ENCODE measurements at places on chromosomes 5 and 9.

GRCh38 chr5:71597001-71597400 is 9.9 kb downstream of the MCCC2 start:
- no peak for DNase-seq

GRCh38 chr9:131087354-131087893 is 8.9 kb upstream of the AIF1L start:
- no peak for DNase-seq

DNA sequence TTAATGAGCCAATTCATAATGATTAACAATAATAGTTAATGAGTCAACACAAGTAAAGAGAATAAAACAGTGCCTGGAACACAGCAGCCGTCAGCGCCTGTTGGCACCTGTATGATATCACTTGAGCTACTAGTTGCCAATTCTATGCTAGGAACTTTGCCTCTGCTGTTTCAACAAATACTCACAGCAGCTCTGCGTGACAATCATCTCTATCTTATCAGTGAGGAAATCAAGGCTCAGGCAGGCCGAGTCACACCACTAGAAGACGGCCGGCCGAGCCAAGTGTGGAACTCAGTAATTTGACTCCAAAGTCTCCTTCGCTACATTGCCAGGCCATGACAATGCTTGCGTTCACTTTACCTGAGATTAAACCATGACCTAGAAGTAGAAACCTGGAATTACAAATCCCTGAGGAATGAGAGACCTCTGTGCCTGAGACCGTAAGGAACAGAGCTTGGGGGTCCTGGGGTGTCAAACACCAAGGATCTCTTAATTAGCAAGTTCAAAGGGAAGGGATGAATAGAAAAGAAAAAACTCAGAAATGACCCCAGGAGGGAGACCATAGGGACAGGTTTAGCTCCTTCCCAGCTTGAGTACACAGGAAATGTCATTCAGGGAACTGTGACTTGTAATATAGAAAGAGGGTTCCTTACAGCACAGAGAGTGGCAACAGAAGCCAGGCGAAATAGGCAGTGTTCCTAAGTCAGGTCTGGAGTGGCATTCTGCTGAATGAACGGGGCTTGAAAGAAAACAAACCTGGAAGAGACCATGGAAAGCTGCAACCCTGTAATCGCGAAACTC is 109.1 kb downstream of the SUSD1 start:
- no peak for DNase-seq

- no peak for DNase-seq
Measured at GRCh38 chr9:16744394-16744793, 126.1 kb downstream of the BNC2 start.

DNA sequence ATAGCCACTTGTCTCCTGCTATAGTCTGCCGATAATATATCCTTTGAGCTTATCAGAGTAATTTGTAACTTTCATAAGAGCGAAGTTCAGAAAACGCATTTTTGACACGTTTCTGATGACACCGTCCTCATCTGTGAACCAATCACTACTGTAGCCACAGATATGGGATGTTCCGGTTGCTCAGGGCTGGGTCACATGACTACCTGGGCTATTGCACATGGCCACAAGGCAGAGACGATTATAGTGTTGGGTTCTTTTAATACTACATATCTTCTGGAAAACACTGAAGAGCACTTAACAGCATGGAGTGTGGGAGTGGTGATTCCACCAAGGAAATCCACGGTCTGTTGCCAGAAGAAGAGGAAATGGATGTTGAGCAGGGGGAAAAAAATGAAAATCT is 115.0 kb upstream of the ADRA1B start:
- no peak for DNase-seq

DNA sequence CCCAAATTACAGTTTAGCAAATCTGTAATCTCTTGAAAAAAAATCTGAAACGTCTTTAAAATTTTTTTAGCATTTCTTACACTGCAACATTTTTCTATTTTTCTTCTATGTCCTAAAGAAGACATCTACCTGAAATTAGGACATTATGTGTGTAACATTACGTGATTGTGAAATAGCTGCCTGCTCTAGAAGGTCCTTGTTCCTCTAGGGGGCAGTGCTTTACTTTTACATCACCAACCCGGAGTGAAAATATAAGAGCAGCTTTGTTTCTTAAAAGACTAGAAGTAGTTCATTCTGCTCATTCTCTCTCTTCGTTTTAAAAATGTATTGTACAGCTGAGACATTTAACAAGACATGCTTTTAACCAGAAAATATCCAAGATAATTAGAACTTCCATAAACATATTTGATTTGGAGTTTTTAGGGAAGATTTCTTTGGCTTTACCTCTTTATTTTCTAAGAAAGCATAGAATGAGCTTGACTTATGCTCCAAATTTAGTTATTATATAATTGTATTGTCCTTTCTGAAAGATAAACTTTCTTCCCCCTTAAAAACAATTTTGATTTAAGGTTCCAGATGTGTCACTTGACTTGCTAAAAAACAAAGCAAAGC is 48.1 kb upstream of the RIOK2 start:
- DNase-seq = peak; percentile 34

GRCh38 chr5:83377131-83377865 is 94.2 kb upstream of the VCAN start:
- DNase-seq = no peak

DNA sequence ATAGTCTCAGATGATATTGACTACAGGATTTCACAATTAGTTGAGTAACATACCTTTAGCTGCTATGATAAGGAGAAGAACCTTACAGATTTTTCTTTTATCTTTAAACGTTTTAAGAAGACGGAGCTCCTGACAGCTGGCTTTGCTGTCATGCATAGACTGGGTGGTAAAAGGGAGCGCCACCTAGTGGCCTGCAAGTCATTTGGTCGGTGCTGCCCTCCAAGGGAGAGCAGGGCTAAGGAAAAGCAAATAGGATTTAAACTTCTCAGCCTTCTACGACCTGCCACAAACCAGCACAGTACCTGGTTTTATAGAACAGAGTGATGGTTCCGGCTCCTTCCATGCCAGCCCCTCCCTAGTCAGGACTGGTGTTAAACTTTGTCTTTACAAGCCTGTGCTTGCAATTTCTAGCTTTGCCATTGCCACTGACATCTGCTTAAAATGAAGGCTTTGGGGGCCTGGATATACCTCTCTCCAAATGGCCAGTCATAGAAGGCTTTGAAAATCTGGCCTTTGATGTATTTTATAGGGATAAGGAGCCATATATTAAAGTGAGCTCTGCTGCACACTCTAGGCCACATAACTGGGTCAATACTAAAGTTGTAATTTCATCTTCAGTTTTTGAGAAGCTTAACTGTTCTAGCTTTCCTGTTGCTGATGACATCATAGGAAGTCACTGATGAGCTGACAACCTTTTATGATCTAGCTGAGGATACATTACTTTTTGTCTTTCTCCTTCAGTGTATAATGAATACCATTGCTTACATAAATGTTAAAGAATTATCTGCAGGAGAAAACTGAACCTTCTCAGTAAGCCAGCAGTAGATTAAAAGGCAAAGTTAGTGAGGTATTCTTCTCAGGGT is 31.1 kb upstream of the ADAMTSL1 start:
- DNase-seq = peak; percentile 33

DNA sequence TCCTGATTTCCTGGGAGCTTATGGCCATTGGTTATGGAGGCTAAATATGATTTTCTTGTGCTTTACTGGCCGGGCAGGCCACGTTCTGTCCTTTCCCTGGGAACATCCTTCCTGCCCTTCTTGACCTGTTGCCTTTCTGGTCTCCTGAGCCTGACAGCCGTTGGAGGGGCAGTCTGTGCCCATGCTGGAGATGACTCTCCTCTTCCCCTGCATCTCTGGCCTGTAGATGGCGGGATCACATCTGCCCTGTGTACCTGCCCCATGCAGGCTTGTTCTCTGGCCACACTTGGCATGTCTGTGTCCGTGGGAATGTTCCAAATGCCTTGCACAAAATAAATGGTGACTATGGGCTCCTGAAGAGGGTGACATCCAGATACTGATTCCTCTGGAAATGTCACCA is 253.1 kb upstream of the IRX4 start:
- no peak for DNase-seq

GRCh38 chr9:135156525-135157510 is 69.3 kb downstream of the OLFM1 start:
- no peak for DNase-seq

DNA sequence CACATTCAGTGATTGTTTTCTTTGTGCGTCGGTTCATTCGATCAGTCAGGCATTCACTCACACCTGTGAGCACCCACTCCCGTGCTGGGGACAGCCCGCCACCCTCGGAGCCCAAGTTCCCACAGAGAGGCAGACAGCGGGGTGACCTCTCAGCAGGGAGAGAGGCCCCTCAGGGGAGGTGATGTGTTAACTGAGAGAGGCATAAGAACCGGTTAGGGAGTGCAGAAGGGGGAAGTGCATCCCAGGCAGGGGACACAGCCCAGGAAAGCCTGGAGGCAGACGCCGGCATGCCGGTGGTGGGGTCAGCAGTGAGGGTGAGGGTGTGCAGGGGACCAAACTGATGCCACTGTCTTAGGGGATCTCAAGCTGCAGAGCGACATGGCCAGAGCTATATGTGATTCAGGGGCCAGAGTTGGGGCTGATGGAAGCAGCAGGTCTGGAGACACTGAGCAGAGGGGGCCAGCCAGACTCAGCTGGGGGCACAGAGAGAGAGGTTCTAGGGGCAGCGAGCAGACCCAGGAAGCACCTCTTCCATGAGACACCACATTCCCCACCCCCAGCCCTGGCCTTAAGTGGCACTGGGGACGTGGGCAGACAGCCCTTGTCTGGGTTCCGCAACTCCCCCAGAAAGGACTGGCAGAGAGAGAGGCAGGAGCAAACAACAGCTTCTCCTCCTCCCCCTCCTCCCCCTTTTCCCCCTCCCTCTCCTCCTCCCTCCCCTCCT is 35.9 kb downstream of the HK3 start:
- no peak for DNase-seq

- DNase-seq = no peak
Measured at GRCh38 chr5:142547445-142548380, 138.2 kb downstream of the FGF1 start.

- DNase-seq = no peak
Measured at GRCh38 chr5:88490874-88491273, 222.2 kb upstream of the TMEM161B start.

- no peak for DNase-seq
Measured at GRCh38 chr5:172622091-172623046, 18.7 kb upstream of the NEURL1B start.

DNA sequence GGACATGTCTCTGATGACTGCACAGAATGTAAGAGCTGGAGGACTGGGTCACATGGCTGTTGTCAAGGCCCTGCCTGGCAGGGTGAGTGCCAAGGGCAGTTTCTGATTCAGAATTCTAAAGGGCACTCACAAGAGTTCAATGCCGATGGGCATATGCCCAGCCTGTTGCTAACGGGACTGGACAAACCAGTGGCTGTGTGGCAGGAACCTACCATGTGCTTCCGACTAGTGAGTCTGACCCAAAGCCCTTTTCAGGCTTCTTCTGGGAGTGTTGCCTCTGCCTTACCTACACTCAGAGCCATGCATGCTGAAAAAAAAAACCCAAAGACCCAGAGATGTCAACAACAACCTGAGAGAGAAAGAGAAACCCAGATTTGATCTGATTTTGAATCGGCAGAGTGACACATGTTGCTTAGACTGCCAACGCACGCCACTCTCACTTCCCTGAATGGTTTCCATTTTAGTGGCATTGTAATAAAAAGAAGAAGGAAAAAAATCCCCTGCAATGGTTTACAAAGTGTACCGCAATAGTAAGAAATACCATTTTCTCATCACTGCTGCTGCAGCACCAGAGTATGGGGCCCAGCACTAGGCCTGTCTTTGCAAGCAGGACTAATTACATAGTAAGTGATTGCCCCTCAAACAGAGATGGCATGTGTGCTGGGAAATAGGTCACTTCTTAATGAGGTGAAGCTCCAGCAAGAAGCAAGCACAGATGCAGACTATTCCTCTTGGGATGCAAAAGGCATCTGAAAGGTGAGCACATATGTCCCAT is 194.3 kb downstream of the PALM2AKAP2 start:
- no peak for DNase-seq

GRCh38 chr9:38073882-38074281 is 4.9 kb upstream of the SHB start:
- no peak for DNase-seq

- DNase-seq = no peak
Measured at GRCh38 chr5:150638488-150639376, 1.7 kb upstream of the SYNPO start.

DNA sequence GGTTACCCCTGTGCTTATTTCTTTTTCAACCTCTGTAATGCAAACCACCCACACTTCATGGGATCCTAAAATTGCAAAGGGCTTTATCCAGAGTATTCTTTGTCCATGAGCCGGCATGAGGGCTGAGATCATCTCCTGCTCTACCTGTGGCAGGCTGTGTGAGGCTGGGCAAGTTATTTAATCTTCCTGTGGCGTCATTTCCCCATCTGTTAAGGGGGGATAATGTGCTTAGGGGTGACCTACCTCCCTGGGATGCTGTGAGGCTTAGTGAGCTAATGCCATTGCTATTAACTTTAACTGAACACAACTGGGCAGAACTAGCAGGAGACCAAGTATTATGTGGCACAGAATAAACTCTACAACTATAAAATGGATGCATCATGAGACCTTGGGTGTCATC is 17.0 kb downstream of the FRMPD1 start:
- no peak for DNase-seq

GRCh38 chr9:91948597-91949391 is 1.2 kb downstream of the ROR2 start:
- no peak for DNase-seq

GRCh38 chr9:104927216-104927911 is 591 bp downstream of the ABCA1 start:
- no peak for DNase-seq

GRCh38 chr5:54024466-54024865 is 285.9 kb downstream of the ARL15 start:
- DNase-seq = no peak

DNA sequence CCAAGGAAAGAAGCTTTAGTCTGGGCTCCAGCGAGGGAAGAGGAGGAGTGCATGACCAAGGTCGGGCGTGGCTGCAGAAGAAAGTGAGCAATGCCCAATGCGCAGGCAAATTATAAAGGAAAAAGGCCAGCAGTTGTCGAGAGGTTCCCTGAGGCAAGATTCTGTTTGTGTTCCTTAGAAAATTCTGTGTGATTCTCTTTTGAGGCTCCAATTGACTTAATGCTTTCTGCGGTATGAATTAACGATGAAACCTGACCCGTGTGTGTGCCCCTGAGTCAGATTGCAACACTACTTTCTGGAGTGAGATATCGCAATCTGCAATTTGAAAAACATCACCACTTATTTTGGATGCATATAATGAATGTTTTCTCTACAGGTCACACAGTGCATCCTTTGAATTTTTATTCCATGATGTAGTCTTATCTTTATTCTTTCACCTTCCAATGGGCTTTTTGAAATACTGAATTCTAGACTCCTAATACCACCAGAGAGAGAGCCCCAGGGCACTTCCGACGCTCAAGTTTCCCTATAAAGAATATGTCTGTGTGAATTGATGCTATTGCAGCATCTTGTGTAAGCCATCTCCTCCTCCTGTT is 117.9 kb upstream of the IL6ST start:
- DNase-seq = peak; percentile 10

GRCh38 chr9:15135164-15135792 is 171.7 kb downstream of the TTC39B start:
- DNase-seq = no peak

- DNase-seq = no peak
Measured at GRCh38 chr5:91898898-91899297, 515.8 kb upstream of the ARRDC3 start.
